ENCODE measurements at places on chromosomes 7 and 10. TPM values are rescaled to one million over a fixed set of nuclear protein-coding genes. Genes with fewer than 3 reads are reported as not detected.

GRCh38 chr7:120441850-120442249, 168.9 kb downstream of the KCND2 start:
- no peak for DNase-seq
- no peaks in the 10 kb centered on the region for H3K36me3 ChIP-seq
- no peak overlapping the region for H3K27ac ChIP-seq
- H3K4me3 ChIP-seq = no peak overlapping the region
- H3K27me3 ChIP-seq = no peaks in the 10 kb centered on the region
- no peaks in the 10 kb centered on the region for H3K4me1 ChIP-seq

The HMX2 gene
- not detected for polyA plus RNA-seq

The NUTM2A gene
- polyA plus RNA-seq = not detected

GRCh38 chr7:22563621-22564241, 63.7 kb upstream of the STEAP1B start:
- peak overlapping the region; percentile 23 for H3K4me3 ChIP-seq
- no peak overlapping the region for H3K27ac ChIP-seq
- no peak for DNase-seq
- H3K36me3 ChIP-seq = no peaks in the 10 kb centered on the region
- H3K27me3 ChIP-seq = no peaks in the 10 kb centered on the region
- H3K4me1 ChIP-seq = peaks cover 45% of the 10 kb centered on the region

DNA sequence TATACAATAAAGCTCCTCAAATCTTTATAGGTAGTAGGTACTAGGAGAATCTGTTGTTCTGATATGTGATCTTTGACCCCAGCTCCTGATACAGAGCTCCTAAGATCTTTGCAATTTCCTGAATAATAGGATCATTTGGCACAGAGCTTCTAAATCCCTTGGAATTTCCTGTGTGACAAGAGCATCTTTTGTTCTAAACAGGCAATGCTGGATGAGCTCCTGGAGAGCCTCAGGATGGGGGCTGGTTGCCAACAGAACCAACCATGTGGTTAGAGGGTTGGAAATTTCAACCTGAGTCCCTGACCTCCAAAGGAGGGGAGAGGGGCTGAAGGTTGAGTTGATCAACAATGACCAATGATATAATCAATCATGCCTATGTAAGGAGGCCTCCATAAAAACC, 629.0 kb downstream of the CCSER2 start:
- H3K27me3 ChIP-seq = no peaks in the 10 kb centered on the region
- no peaks in the 10 kb centered on the region for H3K36me3 ChIP-seq
- H3K4me3 ChIP-seq = no peak overlapping the region
- H3K4me1 ChIP-seq = no peaks in the 10 kb centered on the region
- no peak for DNase-seq
- no peak overlapping the region for H3K27ac ChIP-seq

GRCh38 chr10:110636932-110637557, 7.1 kb upstream of the RBM20 start:
- H3K36me3 ChIP-seq = no peaks in the 10 kb centered on the region
- H3K27me3 ChIP-seq = peaks cover 3% of the 10 kb centered on the region
- peaks cover 15% of the 10 kb centered on the region for H3K4me1 ChIP-seq
- H3K27ac ChIP-seq = no peak overlapping the region
- no peak for DNase-seq
- H3K4me3 ChIP-seq = no peak overlapping the region

DNA sequence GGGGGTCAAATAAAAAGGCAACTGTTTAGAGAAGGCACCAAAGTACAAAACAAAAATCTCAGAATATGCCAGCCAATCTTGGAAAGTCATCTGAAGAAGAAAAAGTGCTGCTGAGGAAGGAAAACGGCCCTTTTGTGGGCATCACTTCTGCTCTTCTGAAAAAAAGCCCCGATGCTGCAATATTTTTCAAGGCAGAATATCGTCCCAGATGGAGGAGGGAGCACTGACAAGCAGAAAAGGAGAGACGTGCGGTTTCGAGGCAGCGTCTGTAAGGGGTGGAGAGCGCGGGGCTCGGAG, 959 bp upstream of the ATRNL1 start:
- H3K4me1 ChIP-seq = no peaks in the 10 kb centered on the region
- H3K36me3 ChIP-seq = no peaks in the 10 kb centered on the region
- H3K4me3 ChIP-seq = no peak overlapping the region
- DNase-seq = no peak
- H3K27me3 ChIP-seq = peaks cover 16% of the 10 kb centered on the region
- no peak overlapping the region for H3K27ac ChIP-seq

- H3K36me3 ChIP-seq = peaks cover 61% of the 10 kb centered on the region
- H3K27me3 ChIP-seq = no peaks in the 10 kb centered on the region
- no peak overlapping the region for H3K27ac ChIP-seq
- DNase-seq = no peak
These were observed 22.2 kb downstream of the ZDHHC16 start for GRCh38 chr10:97468162-97468561.

GRCh38 chr7:91462316-91462715, 198.1 kb downstream of the FZD1 start:
- no peak for DNase-seq
- no peaks in the 10 kb centered on the region for H3K27me3 ChIP-seq
- no peak overlapping the region for H3K4me3 ChIP-seq
- H3K36me3 ChIP-seq = no peaks in the 10 kb centered on the region
- no peak overlapping the region for H3K27ac ChIP-seq
- no peaks in the 10 kb centered on the region for H3K4me1 ChIP-seq

DNA sequence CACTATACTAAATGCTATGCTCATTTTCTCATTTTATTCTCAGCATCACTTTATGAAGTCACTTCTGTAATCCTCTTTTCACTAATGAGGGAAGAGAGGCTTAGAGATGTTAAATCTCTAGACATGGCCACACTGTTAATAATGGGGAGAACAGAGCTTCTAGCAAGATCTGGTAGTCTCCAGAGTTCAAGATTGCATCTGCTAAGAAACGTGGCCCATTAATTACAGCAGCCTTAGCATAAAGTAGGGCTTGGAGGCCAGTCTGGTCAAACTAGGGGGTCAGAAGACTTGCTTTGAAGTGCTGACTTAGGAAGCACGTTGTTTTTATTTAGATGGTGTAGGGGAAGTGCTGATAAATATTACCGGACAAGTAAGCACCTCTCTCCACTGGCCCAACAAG, 29.3 kb downstream of the ARL4A start:
- no peaks in the 10 kb centered on the region for H3K27me3 ChIP-seq
- no peaks in the 10 kb centered on the region for H3K36me3 ChIP-seq

DNA sequence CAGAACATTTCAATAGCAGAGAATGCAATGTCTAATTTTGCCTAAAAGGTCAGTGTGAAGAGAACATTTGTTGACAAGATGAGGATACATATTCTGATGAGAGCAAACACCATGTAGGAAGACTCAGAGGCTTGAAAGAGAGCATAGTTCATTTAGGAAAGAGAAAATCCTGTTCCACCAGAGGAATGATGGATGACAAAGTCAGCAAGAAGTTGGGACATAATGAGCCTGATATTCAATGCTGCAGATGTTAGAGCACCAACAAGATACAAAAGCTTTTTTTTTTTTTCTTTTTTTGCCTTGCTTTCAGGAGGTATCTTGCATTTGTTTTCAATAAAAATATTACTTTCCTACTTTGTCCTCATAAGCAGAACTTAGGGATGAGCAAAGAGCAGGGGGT, 952.0 kb upstream of the C7orf33 start:
- H3K27ac ChIP-seq = no peak overlapping the region
- H3K36me3 ChIP-seq = no peaks in the 10 kb centered on the region
- no peak for DNase-seq

The CTAGE4 gene
- polyA plus RNA-seq = not detected

Data from CD4-positive, alpha-beta memory T cell (primary cell).